ENCODE measurements at places on chromosomes 16 and 17.
A peak's percentile ranks its signal among the peaks of the same experiment; 100 is the strongest.

- DNase-seq = no peak
Observed at GRCh38 chr16:30053376-30054015, 12.1 kb upstream of the ALDOA start.

DNA sequence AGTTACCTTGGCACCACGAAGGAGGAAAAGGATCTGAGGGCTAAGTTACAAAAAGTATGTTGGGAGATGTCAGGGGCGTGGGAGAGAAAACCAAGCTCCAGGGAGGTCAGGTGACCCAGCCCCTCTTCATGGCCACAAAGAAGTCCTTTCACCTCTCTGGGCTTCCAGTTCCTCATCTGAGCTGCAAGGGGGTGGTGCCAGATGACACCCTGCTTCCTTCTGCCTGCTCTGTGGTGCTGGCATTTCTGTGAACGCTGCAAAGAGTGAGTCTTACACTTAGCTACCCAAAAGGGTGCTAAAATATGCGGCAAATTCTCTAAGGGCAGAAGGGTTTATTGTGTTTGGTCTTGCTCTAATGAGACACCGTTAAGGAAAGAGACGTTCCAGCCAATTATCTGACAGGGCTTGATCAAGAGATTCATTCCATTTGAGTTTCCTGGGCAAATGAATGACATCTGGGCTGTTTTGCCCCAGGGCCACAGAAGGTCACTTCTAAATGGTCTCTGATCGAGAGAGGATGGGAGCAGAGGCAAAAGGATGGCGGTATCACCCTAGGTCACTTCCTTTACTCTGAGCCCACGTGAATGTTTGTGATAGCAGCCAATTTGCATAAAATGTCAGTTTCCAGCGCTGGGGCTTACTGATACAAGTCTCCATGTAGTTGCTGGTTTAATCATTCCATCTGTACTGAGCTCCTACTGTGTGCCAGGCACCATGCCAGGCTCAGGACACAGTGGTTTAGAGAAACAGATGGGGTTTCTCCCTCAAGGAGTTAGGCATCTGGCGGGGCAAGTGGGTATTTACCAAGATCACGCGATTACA is 210.2 kb downstream of the KATNIP start:
- no peak for DNase-seq

- peak; percentile 85 for DNase-seq
Observed at GRCh38 chr16:27549746-27550581, at the start of the genes GTF3C1 and KATNIP. GTF3C1 (minus strand) TSS chr16:27549913; CDS start chr16:27549890, 23 bp downstream. KATNIP (plus strand) TSS chr16:27550144; CDS start chr16:27550171, 27 bp downstream.

GRCh38 chr16:26464576-26465266 is 602.0 kb upstream of the C16orf82 start:
- DNase-seq = no peak

GRCh38 chr16:2829501-2830354 is at the start of gene ZG16B:
ZG16B (plus strand) TSS chr16:2830303; CDS start chr16:2830442, 139 bp downstream.
- DNase-seq = no peak

GRCh38 chr17:9792181-9792840 is 919 bp upstream of the DHRS7C start:
- DNase-seq = no peak

- DNase-seq = peak; percentile 23
Observed at GRCh38 chr17:78034429-78035091, 76.1 kb downstream of the TNRC6C start.

- DNase-seq = no peak
Observed at GRCh38 chr17:33318241-33318640, 25.1 kb upstream of the ASIC2 start.

- DNase-seq = peak; percentile 45
Observed at GRCh38 chr17:78839235-78839761, 1.3 kb downstream of the USP36 start.

DNA sequence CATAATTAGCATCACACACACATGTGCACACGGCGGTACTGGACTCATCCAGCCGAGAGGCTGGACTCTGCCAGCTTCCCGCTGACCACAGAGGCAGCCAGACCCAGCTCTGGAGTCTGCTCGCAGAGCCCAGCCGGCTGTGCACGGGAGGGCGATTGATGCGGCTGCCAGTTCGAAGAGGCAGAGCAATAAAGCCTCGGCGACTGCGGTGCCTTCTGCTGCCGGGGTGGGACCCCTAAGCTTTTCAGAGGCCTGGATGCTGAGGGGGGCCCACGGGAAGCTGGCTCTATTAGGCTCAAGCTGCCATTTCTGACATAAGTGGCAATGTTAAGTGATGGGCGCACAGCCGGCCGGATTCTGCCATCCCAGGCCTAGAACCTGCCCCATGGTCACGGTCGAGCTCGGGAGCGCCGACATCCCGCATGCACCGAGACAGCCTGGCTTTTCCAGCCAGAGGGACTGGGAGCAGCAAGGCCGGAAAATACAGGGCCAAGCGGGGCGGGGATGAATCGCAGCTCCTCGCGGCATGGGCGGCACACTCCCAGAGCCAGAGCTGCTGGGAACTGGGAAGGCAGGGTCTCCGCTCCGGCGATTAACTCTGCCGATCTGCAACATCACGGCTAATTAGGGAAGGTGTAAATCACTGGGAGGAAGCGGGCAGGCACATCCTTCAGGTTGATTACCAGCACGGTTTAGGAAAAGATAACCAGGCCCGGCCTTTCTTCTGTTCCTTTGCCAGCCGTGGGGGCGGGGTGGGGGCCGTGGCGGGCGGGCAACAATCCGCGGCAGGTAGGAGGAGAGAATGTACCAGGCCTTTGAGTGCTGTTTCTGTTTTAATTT is 57.7 kb downstream of the TBC1D16 start:
- no peak for DNase-seq

DNA sequence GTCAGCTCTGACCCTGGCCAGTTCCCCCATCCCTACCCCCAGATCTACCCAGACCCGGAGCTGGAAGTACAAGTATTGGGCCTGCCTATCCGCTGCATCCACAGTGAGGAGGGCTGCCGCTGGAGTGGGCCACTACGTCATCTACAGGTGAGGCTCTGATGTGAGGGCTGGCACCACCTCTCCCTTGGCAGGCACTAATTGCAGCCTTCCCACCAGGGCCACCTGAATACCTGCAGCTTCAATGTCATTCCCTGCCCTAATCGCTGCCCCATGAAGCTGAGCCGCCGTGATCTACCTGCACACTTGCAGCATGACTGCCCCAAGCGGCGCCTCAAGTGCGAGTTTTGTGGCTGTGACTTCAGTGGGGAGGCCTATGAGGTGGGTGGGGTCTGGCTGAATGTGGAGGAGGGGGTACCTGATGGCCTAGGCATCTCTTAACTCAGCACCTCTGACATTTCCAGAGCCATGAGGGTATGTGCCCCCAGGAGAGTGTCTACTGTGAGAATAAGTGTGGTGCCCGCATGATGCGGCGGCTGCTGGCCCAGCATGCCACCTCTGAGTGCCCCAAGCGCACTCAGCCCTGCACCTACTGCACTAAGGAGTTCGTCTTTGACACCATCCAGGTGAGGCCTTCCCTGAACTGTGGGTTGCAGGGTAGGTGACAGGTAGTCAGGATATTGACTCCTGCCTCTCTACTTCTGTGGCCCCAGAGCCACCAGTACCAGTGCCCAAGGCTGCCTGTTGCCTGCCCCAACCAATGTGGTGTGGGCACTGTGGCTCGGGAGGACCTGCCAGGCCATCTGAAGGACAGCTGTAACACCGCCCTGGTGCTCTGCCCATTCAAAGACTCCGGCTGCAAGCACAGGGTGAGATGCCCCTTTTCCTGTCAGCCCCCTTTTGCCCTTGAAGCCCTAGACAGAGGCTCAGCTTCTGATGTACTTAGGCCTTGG is 4.3 kb downstream of the TRAF4 start:
- no peak for DNase-seq

- no peak for DNase-seq
Observed at GRCh38 chr16:57001026-57001679, 11.8 kb downstream of the NLRC5 start.

DNA sequence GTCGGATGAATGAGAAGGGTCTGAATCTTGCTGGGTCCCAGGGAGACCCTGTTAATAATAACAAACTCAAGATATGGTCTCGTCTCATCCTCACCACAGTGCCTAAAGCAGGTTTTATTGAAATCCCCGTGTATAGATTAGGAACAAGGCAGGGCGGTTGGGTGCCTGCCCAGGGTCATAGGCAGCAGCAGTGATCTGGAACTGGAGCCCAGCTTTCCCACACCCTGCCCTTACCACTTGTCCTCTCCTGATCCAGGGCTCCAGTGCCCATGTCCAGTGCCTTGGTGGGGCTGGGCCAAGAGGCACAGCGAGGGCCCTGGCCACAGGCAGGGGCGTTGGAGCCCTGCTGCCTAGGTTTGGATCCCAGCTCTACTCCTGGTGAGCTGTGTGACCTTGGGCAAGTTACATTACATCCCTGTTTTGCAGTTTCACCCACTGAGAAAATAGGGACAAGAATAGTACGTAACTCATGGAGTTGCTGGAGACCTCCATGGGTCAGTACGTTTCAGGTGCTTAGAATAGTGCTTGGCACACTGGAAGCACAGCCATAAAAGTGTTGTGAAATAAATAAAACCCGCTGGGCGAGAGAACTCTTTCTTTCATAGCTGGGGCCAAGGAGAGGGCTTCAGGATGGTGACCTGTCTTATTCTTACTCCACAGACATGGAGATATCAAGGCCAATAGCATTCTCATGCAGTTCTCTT is 13.9 kb downstream of the SOCS3 start:
- DNase-seq = no peak

DNA sequence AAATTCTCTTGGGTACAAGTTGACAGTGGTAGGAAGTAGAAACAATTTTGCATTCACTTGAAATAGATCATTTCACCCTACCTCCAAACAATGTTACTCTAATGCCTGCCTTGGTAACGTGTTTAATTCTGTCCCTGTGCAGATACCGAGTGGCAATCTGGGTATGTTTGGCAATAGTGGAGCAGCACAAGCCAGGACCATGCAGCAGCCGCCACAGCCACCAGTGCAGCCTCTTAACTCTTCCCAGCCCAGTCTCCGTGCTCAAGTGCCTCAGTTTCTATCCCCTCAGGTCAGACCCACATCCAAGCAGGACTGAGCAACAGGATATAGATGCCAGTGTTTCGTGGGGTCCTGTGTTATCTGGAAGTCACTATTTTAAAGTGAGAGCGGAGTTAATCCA is 49.3 kb downstream of the TMC6 start:
- no peak for DNase-seq
